ENCODE measurements at places on chromosomes 4 and X.

- DNase-seq, result no peak
Observed at GRCh38 chr4:60934566-60935295, 265.4 kb upstream of the ADGRL3 start.

- DNase-seq, result no peak
Observed at GRCh38 chrX:133454491-133454914, 39.2 kb upstream of the GPC4 start.

DNA sequence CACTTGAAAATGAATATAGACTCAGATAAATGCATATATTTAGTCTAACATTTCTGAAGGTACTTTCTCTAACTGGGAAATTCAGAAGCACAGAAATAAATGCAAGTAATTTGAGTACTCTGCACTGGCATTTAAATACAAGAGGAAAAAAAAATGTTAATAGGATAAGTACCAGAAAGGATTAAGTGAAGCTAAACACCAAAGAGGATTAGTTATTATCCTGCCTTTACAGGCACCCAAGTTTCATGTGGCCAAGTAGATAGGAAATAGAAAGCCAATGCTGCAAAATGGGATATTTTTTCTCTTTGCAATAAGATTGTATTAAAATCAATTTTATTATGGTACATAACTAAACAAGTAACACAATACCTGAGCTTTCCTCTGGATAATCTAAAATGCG is 762.5 kb downstream of the PCDH7 start:
- no peak for DNase-seq

GRCh38 chrX:28126886-28127285 is 145.6 kb upstream of the DCAF8L1 start:
- no peak for DNase-seq

DNA sequence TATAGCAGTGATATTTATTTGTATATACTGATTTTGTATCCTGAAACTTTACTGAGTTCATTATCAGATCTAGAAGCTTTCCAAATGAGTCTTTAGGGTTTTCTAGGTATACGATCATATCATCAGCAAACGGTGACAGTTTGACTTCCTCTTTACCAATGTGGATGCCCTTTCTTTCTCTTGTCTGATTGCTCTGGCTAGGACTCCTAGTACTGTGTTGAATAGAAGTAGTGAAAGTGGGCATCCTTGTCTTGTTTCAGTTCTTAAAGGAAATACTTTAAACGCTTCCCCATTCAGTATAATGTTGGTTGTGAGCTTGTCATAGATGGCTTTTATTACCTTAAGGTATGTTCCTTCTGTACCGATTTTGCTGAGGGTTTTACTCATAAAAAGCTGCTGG is 37.5 kb downstream of the CBR4 start:
- no peak for DNase-seq

DNA sequence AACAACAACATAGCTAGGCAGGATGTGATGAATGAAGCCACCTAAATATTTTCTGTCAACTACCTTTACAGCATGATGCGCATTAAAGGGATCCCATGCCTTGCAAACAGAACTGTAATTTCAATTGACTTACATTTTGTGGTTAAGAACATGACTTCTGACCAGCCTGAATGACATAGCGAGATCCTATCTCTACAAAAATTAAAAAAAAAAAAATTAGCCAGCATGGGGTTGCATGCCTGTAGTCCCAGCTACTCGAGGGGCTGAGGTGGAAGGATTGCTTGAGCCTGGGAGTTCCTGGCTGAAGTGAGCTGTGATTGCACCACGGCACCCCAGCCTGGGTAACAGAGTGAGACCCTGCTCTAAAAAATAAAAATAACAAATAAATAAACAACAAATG is 680.6 kb downstream of the IQCM start:
- DNase-seq, result no peak

All from activated naive CD4-positive, alpha-beta T cell treated with anti-CD3 and anti-CD28 coated beads for 36 hours (primary cell).